ENCODE measurements at places on chromosomes 16 and 17.

GRCh38 chr16:56795011-56795410 lies 65.1 kb downstream of the NUP93 start:
- DNase-seq: no peak

DNA sequence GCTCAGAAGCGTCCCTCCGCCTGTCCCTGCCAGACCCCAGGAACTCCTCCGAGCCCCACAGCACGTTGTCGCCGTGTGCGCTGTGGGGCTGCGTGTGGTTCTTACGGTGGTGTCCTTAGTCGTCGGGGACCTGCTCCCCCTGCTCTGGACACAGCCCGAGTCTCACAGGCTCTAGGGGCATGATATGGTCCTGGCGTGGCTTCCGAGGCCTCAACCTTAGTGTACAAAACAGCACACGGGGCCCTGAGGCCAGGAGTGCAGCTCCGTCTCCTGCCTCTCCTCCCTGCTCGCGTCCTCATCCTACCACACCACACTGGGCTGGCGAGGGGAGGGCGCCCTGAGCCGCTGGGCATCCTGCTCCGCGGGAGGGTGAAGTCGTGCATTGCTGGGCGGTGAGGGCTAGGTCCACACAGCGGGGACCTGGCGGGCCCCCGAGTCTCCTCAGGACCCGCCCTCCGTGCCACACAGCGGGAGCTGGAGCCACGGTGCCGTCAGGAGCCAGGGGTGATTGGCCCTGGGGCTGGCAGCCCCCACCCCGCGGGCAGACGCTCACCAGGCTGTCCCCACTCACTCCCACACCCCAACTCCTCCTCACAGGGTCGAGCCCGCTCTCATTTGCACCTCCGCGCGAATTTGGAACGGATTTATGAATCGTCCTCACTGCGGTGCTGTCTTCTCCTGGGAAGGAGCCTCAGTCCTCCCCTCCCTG lies 1.2 kb upstream of the MAFG start:
- DNase-seq: no peak

DNA sequence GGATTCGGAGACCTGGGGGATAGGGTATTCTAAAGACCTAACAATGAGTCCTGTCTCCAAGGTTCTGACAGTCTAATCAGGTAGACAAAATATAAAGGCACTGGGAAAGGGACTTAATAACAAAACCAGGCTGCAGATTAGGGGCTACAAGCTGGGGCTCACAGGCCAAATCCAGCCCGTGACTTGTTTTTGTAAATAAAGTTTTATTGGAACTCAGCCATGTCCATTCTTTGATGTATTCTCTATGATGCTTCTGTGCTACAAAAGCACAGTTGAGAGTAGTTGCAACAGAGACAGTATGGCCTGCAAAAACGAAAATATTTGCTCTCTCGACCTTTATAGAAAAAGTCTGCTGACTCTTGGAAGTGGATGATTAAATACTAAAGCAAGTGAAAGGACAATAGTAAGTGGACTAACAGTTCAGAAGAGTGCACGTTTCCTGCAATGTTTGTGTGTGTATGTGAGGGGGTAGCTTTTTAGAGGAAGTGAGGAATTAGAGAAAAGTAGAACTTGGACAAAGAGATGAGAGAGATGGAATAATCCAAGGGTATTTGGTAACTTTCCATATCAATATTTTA lies 115.4 kb upstream of the ZFHX3 start:
- DNase-seq: no peak

- no peak for DNase-seq
These were observed 5.2 kb upstream of the RGS9 start for GRCh38 chr17:65131946-65132345.

- DNase-seq: peak; percentile 74
These were observed 73.3 kb upstream of the MTMR4 start for GRCh38 chr17:58587713-58588117.

- DNase-seq: no peak
These were observed 67.3 kb upstream of the PLCG2 start for GRCh38 chr16:81711657-81712319.

- DNase-seq: no peak
These were observed 109.4 kb downstream of the AMFR start for GRCh38 chr16:56315955-56316354.

DNA sequence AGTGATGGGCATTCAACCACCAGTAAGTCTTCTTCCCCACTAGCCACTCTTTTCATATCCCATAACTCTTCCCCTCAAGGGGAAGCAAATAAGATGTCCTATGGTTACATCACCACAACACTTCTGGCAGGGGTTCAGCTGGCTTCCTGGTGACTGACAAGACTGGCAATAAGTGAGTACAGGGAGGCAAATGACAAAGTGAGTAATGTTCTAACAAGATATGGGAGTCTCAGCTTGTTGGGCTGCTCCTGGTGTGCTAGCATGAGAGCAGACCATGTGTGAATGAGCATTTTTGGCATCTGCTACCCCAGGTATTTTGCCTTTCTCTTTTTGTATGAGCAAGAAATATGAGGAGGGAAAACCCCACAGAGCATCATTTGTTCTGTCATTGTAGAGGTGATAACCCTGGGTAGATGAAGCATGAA lies 9.9 kb downstream of the TMIGD1 start:
- peak; percentile 35 for DNase-seq

- no peak for DNase-seq
These were observed 9.1 kb downstream of the SRL start for GRCh38 chr16:4232541-4233386.

GRCh38 chr17:7837408-7838088 lies 3.5 kb downstream of the KDM6B start:
- DNase-seq: no peak

GRCh38 chr16:15571557-15571956 lies 71.4 kb downstream of the MARF1 start:
- no peak for DNase-seq

GRCh38 chr17:81428121-81428515 lies 32.9 kb downstream of the BAHCC1 start:
- DNase-seq: no peak
